D341Med (cell line): ENCODE measurements at places on chromosomes 3 and 15.

DNA sequence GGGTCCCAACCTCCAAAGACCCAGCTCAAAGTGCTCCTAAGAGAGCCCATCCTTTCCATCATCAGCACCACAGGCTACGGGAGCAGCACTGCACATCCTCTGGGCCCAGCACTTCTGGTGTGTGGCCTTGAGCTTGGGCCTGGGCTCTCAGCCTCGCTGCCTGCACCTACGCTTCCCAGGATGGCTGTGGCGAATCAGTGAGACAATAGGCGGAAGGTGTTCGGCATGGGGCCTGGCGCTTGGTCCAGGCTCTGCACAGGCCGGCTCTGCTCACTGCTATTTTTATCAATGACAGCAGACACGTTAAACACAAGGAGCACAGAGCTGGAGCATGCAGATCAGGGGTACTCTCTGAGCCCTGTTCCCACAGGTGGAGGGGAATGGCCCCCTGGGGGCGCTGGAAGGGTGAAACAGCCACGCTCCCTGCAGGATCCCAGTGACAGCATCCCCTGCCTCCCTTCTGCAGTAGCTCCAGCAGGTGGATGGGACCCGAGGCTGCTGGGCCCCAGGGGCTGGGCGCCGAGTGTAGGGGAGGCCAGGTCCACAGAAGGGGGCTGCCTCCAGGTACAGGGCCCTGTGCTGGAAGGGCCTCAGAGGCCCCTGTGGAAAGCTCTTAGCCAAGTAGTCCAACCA lies 90.0 kb upstream of the RPL32 start:
- no peak for DNase-seq

DNA sequence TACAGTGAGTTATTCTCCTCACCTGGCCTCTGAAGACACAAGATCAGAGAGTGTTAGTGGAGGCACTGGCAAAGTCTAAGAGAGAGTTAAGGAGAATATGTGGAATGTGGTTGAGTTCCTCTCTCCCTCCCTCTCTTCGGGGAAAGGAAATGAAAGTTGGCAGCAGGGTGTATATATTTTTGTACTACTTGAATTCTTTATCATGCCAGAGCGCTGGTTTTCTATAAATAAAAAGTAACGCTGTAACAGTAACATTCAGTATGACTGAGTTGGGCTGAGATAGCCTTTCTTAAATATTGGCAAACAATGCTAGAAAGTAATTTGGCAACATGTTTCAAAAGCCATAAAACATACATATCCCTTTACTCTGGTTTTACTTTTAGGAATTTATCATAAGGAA lies 77.5 kb upstream of the TNFAIP8L3 start:
- no peak for DNase-seq

GRCh38 chr3:127038466-127038865 lies 55.6 kb downstream of the PLXNA1 start:
- DNase-seq, result no peak

DNA sequence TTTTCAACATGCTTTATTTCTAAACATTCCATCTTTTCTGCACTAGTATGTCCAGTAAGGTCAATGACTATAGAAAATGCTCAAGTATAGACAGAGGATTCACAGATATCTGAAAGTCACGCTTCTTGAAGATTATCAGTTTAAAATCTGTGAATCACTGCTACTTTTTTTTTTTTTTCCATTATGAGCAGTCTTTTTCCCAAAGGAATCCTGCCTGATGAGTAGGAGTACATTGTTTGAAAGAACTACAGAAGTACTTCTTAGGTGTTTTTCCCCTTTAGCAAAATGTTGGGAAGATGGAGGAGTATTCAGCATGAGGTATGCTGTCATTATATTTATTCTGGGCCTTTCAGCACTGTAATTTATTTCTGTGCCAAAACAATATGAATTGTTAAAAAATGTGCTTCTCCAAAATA lies 266.2 kb downstream of the NLGN1 start:
- no peak for DNase-seq

- DNase-seq, result peak; percentile 56
Measured at GRCh38 chr15:61227950-61228936, 859 bp downstream of the RORA start.

DNA sequence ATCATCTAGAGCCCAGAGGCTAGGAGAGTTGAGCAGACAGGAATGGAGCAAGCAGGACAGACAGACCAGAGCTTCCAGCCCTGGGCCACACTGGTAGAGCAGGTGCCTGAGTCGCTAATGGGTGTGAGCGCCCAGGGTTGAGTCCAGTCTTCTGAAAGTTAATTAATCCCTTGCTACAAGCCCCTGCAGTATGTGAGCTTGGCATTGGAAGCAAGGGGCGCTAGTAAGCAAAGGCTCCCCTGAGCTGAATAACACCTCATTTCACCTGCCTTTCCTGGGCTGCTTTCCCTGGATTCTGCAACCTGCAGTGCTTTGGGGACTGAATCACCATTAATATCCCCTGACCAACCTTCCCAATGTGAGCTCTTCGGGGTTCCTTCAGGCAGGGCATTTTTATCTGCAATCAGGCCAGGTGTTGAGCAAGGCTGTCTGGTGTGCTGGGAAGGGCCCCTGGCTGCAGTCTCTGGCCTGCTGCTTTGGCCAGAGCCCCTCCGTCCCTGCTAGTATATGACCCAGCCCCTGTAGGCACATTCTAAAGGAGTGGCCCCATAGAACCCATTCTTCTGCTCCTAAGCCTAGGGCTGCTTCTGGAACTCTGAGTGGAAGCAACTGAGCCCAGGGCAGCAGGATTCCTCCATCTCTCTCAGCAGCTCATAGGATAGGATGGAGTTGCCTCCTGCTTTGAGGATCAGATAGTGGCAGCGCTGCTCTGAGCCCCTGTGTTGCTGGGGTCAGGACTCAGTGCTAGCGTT lies 45.1 kb upstream of the EPHB1 start:
- no peak for DNase-seq

DNA sequence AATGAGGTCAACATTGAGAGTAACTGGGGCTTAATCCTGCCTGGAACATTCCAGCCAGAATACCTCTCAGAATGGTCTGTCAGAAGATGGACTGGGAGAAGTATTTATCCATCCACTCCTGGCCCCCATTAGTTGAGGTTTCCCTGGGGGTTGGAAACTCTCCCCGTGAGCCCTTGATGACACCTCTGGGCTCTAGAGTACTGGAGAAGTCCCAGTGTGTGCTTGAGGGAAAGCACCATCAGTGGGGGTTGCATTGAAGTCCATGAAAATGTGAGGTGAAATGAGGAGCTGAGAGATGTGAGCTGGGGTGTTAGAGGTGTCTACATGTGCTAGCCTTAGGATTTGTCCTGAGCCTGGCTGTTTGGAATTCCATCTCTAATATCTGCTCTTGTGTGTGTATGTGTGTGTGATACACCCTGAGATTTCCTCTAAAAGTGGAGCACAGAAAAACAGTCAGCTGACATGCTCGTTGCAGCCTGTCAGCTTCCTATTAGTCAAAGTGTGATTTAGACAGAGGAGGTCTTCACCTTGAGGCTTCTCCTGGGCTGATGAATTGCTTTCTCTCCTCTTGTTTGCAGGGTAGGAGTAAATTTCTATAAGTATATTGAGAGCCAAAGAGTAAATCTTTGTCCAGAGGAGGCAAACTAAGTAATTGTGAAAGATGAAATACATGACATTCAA lies 67.6 kb downstream of the NR1D2 start:
- DNase-seq, result no peak

DNA sequence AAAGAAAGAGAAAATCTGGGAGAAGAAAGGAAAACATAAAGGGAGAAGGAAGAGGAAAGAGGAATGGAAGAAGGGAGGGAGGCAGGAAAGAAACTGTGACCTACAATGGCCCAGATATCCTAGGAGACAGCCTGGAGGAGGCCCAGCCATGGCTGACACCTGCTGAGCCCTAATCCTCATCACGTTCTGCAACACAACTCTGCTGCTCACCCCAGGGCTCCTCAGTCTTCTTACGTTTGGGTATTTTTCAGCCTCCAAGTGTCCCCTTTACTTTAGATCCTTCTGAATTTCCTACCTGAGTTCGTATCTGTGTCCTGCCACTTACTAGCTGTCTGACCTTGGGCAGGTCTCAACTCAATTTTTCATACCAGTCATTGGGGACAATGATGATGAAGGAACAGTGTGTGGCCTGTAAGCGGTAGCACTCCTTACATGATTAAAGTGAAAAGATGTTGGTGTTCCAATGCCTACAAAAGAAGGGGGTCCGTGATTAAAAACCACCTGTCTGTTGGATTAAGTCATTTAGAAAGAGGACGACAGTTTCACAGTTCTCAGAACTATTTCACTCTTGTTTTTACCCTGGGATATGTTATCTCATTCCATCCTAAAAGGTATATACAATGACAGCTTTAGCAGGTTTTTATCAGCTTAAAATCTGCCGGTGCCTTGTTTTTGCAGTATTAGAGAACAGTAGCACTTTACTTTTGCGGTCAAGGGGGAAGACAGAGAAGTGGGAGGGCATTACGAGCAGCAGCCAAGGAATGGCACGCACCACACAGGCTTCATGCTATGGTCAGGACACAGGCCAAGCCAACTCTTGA lies 47.4 kb downstream of the CCR4 start:
- DNase-seq, result no peak

GRCh38 chr3:119098619-119099222 lies 47.2 kb upstream of the TEX55 start:
- peak; percentile 46 for DNase-seq

- no peak for DNase-seq
Measured at GRCh38 chr3:15361494-15362214, 29.3 kb upstream of the SH3BP5 start.

GRCh38 chr3:31713816-31714215 lies 181.1 kb downstream of the STT3B start:
- DNase-seq, result no peak

DNA sequence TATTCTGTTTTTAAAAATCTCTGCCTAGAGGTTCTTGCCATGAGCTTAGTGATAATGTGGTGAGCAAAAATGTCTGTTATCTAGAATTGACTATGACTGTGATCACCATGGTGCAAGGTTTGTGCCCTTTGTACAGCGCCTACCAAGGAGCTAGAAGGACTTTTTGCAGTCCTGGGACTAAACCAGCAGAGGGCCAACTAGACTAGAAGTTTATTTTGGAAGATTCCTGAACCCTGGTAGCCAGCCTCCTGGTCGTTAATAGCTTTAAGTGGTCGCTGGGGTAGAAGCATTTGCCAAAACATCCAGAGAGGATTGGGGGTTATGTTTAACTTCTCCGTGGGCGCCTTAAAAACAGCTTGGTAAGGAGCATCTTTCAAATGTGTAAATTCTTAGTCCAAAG lies 7.8 kb downstream of the SCG5 start:
- DNase-seq, result no peak
